ENCODE measurements at places on chromosomes 5 and 9.

DNA sequence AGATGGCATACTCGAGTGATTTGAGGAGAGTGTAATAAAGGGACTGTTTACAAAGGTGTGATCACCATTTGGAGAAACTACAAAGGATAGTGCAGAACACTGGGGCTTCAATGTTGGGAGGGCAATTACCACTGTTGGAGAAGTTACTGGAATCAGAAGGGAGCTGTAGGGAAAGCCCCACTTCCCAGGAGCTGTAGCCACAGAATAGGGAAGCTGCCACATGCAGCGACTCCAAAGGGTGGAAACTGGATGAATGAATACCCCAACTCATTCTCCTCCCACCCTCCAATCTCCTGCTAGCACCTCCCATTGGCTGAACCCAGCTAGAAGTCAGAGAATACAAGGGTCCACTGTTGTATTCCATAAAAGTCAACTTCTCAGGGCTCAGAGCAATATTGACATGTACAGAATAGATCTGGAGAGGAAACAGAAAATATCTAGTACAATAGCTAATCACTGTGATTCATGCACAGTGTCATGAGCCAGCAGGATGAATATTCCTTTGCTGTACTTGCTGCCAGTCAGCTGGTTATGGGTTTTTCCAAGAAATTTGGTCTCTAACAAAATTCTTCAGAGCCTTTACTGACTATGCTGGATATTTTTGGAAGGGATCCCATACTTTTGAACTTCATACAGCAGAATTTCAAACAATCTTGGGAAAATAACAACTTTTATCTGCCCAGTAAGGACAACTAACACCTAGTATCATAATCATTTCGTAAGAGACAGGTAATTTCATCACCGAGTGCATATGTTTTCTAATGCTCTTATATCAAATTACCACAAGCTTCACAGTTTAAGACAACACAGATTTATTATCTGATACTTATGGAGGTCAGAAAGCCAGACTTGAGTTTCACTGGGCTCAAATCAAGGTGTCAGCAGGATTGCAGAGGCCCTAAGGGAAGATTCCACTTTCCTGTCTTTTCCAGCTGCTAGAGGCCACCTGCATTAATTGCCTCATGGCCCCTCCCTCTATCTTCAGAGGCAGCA is 39.6 kb downstream of the PDCD1LG2 start:
- DNase-seq: peak; percentile 60

DNA sequence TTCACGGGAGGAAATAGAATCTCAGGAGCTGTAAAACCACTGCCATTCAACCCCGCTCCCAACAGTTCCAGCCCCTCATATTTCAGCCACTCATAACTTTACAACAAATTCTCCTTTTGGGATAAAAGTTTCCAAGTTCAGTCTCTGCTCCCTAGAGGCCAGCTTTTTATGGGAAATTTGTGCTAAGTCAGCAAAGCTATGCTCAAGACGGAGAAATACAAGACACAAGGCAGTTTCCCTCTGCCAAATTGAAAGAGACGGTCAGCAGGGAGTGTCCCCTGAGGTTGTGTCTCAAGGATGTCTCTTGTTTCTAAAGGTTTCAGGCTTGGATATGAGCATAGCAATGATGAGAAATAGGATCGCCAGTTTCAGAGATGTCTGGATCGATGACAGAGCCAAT is 608.6 kb downstream of the CCDC171 start:
- no peak for DNase-seq

GRCh38 chr9:74551266-74551665 is 54.1 kb downstream of the RORB start:
- DNase-seq: no peak

- DNase-seq: no peak
Observed at GRCh38 chr5:31500256-31500655, 31.6 kb downstream of the DROSHA start.

GRCh38 chr5:35058374-35058788 is 10.6 kb upstream of the AGXT2 start:
- no peak for DNase-seq

- no peak for DNase-seq
Observed at GRCh38 chr5:93588352-93589151, 5.5 kb downstream of the NR2F1 start.

Data from EL (cell line).